Activated CD8-positive, alpha-beta T cell treated with anti-CD3 and anti-CD28 coated beads for 36 hours (primary cell): ENCODE measurements at places on chromosomes 5 and 9.
A peak's percentile ranks its signal among the peaks of the same experiment; 100 is the strongest.

DNA sequence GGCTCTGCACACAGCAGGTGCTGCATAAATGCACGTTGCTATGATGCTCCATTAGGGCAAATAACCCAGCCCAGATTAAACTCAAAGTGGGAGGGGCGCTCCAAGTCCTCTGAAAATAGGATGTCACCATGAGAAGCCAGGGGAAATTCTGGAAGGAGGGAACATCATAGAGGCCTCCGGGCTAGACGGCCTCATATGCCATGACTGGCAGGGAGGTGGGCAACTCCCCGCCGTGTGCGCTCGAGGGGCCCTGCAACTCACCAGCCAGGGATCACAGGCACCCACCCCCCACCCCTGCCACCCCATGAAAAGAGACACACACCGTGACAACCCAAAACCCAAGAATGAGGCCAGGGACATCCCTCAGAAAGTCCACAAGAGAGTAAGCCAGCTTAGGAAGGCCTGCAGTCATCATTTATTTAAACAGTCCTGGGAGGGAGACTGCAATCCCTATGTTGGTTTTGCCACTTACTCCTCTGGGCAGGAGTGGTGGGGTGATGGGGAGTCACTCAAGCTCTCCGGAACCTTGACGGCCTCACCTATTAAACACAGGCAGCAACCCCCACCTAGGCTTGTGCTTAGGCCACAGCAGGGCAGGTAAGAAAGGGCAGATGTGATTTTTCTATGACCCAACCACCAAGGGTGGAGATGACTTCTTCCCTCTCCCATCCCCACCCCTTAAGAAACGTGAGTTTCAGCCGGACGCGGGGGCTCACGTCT, 4.0 kb downstream of the VAV2 start:
- DNase-seq = no peak

DNA sequence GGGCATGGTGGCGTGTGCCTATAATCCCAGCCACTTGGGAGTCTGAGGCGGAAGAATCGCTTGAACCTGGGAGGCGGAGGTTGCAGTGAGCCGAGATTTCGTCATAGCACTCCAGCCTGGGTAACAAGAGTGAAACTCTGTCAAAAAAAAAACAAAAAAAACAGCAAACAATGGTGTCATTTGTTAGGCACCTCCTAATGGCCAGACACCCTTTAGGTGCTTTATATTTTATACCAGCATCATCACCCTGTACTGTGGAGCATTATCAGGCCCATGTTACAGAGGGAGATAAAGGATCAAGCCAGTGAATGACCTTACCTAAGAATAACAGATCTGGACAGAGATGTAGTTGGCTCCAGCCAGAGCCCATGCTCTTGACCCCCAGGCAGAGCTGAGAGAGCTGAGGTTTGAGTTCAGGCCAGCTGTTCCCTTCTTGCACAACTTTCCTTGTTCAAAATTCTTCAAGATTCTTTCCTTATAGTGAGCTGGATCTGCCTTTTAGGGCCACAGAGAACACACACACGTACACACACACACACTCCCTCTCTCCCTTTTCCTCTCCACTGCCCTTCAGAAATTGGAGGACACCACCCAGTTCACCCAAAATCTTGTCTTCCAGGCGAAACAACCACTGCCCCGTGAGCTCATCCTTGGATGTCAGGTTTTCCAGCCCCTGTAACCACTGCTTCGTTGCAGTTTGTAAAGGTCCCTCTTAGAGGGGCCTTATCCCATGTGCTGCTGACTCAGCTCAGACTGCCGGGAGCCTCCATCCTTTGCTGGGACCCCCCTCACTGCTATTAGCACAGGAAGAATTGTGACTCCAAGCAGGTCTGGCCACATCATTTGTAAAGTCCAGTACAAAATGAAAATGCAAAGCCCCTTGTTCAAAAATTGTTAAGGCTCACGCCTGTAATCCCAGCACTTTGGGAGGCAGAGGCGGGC, 10.4 kb upstream of the PTGES start:
- DNase-seq = no peak

DNA sequence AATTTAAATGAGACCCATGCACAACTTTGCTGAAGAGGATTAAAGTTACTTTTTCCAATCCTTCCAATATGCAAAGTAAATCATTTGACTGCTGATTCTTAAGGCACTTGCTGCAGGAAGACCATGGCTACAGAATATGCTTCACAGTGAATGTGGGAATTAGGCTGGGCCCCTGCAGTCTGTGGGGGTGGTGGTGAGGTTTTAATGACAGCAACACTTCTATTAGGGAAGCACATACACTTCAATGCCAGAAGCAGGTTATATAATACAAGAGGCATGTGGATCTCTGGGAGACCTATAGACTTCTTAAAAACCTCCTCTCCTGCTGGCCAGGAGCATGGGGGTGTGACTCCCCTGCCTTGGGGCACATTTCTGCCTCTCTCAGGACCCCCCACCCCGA, 124.5 kb upstream of the KLF9 start:
- no peak for DNase-seq

- peak; percentile 53 for DNase-seq
Measured at GRCh38 chr5:119031905-119032304, 39.0 kb upstream of the DMXL1 start.

GRCh38 chr5:96278981-96279380, 154.1 kb downstream of the PCSK1 start:
- DNase-seq = no peak

DNA sequence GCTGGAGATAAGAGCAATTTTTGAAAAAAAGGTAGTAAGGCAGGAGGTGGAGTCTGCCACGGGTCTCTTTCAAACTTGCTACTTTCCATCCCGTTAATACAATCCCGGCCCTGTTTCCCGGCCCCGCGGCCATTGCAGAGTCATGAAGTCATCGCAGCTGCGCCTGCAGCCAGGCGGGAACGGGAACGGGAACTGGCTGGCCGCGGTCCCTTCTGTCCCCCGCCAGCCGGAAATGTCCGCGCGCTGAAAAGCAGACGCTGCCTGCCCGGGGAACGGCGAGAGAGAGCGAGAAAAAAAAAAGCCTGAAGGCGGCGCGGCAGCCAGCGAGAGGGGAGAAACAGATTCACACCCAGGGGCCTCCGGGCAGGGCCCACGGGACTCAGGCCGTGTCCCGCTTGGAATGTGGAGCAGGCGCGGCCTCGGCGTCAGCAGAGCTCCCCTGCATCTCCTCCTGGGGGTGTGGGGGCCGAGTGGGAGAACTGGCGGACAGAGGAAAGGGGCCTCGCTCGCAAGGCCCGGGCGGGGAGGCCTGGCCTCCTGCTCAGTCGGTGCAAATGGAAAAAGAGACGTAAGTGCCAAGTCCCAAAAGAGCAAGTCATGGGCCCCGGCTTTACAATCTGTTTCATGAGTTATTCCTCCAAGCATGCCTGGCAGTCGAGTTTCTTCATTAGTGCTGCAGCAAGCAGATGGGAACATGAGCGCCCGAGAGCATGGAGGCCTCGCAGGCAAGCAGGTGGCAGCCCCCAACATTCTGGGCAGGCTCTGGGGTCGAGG, 201.2 kb upstream of the GAS1 start:
- DNase-seq = no peak
